ENCODE measurements at places on chromosomes 4 and X.
A peak's percentile ranks its signal among the peaks of the same experiment; 100 is the strongest.

DNA sequence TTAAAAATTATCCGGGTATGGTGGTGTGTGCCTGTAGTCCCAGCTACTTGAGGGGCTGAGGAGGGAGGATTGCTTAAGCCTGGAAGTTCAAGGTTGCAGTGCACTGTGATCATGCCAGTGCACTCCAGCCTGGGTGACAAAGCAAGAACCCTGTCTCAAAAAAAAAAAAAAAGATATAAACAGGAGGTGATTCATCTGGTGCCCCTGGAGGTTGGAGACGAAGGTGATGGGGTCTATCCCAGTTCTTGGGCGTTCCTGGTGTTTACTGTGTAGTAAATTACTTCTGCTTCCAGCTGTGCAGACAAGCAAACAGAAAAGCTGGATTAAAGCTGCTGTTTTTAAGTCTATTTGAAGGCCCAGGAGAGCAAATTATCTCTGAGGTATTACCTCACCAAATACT lies 19.9 kb downstream of the GPKOW start:
- no peak for DNase-seq

DNA sequence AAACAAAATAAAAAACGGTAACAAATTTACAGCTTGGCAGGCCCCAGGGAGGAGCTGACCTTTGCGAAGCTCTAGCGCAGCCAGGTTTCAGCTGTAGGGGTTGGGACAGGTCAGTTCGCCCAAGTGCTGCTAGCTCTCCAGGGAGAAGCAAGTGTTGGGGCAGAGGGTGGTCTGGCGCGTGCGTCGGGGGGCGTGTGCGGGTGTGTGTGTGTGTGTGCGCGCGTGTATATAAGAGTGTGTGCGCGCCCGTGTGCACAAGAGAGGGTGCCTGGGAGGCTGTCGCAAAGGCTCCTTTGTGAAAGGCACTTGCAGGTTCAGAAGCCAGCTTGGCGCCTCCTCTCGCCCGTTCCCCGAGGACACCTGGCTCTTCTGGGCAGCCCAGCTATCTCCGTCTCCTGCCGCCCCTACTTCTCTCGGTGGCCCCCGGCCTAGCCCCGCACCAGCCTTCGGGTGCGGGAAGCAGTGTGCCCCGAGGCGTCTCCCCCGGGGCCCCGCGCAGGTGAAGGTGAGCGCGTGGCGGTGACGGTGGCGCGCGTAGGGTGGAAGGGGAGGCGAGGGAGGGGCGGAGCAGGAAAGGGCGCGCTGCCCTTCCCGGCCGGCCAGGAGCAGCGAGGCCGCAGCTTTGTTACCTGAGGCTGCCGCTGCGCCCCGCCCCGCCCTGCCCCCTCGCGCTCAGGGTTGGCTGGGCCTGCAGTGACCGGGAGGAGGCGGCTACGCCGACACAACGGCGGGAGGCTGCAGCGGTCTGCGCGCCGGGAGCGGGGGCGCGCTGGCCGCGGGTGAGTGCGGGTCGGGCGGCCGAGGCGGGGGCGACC lies at the start of gene FHDC1:
FHDC1 (plus strand) TSS at position 693 of the 815 bp plus-strand sequence. CDS start 6,735 bp downstream, outside the sequence.
- DNase-seq = no peak

- no peak for DNase-seq
These were observed 78.3 kb downstream of the AR start for GRCh38 chrX:67622053-67622585.

GRCh38 chr4:126583509-126583908 lies 1049.2 kb upstream of the INTU start:
- DNase-seq = no peak

DNA sequence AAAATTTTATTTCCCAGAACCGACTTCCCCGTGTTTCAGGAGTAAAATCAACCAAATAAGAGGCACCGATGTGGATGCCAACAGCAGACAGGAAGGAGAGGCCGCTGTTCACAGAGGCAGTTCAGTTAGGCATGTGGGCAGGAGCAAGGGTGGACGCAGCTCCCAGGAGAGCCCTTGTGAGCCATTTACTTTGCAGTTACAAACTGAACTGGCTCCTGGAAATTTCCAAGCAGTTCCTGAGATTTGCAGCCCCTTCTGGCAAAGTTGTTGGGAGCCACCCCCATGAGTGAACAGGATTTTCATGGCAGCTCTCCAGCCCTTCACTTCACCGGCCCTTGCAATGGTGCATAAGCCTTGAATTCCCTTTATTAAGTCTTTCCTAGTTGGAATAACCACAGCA lies 189.1 kb downstream of the AFAP1 start:
- no peak for DNase-seq

- DNase-seq = no peak
These were observed 204.6 kb downstream of the RBM46 start for GRCh38 chr4:154985673-154986072.

DNA sequence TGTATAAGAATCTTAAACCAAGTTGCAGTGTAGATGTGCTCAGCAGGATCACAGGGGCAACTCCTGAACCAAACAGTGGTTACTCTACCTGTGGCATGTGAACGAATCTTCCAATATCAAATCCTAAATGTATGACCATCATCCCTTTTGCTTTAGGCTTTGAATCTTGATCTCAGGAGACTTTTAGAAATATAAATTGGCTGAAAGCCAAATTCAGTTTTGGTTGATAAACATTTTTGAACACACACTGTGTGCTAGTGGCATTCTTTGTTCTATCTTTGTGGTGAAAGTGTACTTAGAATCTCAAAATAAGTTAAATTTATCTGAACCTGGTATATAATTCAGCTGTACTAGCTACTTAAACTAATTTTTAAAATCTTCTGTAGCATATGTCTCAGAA lies 4.6 kb upstream of the ARHGAP6 start:
- DNase-seq = no peak

DNA sequence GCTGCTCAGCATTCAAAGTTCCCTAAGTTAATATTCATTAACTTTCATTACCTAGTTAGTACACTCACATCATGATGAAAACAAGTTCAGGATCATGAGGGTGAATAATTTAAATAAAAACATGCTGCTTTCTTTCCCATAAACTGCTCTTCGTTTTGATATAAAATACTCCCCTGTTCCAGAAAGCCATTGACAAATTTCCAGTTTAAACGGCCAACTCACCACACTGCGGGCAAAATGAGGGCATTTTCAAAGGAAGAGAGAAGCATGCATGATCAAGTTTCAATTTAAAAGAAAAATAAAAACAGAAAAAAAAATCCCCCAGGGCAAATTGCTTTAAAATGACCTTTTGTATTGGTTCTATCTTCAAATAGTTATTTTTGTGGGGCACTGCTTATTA lies 69.6 kb downstream of the EPHA5 start:
- no peak for DNase-seq

DNA sequence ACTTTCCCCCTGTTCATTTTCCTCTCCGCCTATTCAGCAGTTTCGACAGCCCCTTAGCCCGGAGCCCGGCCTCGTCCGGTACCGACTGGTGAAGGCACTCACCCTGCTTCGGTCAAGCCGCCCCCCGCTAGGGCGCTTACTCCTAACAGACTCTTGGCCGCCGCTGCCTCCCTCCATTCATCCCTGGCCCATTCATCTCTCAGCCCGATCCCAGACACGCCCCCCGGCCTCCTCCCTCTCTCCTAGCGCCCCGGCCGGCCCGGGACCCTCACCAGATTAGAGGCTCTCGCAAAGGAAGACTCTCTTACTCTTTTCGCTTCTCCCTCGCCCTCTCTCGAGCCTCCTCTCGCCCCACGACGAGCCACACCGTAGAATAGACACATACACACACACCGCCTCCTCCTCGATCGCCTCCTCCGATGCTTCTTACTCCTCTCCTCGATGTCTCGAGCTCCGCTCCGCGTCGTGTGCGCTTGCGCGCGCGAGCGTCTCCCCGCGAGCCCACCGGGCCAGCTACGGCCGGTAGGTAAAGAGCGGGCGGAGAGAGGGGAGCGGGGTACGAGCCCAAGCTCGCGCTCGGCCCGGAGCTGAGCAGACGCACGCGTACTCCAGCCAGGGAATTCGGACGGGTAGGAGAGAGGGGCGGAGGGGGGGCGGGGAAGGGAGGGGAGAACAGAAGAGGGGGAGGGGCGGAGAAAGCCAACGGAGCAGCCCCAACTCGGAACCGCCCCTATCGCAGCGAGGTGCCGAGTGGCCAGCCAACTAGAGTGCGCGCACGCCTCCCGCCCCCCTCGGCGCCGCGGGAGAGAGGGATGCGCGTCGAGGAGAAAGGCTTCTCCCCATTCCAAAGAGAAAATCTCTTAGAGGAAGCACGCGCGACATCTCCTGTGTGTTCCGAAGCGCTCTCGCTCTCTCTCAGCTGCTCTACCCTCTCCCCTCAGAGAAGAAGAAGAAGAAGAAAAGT lies at the start of gene WNK3:
WNK3 (minus strand) TSS at position 633 of the 964 bp plus-strand sequence.
- DNase-seq = peak; percentile 41

DNA sequence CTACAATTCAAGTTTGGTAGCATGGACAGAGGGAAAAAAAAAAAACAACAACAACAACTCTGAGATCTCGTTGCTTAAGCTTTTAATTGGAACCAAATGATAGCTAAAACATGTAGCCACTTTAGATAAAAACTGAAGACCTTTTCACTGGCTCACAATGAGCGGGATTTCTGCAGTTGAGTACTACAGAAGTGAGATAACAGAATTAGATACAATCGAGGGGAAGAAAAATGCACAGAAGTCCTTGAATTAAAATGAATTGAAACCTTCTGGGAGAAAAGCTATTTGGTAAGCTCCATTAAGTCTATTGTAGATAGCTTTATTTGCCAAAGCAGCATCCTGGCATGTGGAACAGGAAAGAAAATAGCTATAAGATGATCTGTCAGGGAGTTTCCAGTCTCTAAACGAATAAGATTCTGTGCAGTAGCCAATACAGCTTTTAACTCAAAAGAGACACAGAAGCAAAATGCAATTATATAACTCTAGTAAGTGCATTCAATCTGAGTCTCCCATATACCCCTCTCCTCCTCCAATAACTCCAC lies 248.5 kb downstream of the ENOX2 start:
- no peak for DNase-seq

DNA sequence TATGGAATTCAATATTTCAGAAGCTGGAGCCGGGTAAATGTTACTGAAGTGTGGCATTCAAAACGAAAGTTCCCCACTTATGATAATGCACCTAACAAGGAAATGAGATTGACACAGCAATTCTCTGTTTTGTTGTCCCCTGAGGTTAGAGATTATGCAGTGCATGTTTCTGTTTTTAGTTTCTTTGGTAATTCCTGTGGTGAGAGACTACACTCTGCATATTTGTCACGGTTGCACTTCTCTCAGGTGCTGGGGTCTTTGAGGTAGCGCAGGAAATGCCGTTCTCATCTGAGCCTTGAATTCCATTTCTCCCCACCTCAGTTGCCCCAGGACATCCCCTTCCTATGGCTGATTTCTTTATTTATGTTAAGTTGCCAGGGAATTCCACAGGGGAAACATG lies 15.3 kb upstream of the BEND4 start:
- no peak for DNase-seq

GRCh38 chr4:19791422-19792123 lies 460.1 kb upstream of the SLIT2 start:
- no peak for DNase-seq

DNA sequence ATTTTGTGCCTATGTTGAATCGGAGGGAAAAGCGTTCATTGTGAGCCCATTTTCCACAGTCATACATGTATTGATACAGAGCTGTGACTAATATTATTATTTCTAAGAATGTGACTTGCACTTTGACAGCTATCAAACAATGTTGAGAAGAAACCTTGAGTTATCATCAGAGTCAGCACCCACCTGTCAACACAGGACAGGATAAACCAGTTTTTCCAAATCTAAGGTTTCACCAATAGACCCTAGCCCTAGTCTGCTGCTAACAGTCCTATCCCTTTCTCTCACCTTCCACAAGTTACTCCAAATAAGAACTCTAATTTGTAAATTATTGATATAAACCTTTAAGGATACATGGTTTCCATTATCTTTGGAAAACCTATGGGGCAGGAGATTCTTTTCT lies 47.7 kb upstream of the DHX15 start:
- DNase-seq = no peak

DNA sequence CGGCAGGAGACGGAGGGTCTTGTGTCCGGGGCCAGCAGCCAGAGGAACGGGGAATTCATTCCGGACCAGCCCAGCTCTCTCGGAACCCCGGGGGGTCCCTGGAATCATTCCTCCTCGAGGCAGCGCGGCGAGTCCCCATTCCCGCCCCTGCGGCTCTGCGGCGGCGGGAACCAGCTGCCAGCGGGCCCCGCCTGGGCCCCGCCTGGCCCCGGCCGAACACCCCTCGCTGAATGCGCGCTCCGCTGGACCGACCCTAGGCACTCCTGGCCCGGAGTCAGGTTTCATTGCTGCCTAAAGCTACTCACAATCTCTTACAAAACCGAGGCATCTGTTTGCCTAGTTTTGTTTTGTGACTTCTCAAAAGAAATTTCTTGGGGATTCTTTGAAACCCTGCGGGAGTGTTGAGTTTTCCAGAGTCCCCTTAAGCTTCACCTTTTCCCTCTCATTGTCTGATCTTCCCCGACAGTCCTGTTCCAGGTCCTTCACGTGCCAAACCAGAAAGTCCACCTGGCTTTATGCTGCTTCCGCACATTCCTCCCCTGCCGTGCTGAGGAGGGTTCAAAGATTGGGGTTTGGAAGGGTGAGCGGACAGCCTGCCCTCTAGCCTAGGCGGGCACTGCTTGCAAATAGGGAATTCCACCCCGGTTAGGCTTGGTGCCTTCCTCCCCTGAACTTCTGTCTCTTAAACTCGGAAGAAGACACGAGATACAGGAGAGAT lies 789 bp downstream of the ARHGAP10 start:
- no peak for DNase-seq

- DNase-seq = no peak
These were observed 31.2 kb upstream of the TAB3 start for GRCh38 chrX:30920271-30920670.

GRCh38 chrX:47200385-47201150 lies 6.9 kb downstream of the UBA1 start:
- no peak for DNase-seq

DNA sequence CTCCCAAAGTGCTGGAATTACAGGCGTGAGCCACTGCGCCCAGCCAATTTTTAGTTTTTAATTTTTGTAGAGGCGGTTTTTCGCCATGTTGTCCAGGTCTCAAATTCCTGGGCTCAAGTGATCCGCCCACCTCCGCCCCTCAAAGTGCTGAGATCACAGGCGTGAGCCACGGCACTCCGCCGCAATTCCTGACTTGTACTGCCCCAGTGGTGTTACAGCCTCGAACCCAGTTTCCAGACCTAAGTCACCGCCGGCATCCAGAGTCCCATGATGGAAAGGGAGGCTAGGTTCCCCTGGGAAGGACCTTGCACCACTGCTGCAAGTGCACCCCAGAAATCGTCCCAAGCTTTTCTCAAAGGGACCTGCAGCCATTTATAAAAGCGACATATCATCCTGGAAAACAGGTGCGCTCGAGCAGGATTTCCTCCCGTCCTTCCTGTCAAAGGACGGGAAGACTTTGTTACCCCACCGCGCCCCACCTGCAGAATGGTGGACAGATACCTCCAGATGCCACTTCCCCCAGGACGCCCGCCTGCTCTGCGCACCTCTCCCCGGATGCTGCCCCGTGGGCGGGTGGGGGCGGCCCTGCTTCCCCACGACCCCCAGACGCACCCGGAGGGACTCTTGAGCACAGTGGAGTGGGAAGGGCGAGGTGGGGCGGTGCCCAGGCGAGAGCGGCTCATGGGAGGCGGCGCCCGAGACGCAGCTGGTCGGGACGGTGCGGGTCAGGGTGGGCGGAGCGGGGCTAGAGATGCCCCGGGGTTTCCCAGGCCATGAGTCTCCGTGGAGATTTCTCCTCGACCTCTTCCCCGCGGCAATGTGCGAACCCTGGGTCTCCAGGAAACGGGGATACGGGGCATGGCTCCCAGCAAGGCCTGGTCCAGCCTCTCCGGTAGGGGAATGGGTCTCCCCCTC lies 947 bp upstream of the RPL10 start:
- no peak for DNase-seq

Data from anterior cingulate cortex (tissue), 58 donors.